ENCODE measurements at places on chromosomes 6 and 20.
A peak's percentile ranks its signal among the peaks of the same experiment; 100 is the strongest.

DNA sequence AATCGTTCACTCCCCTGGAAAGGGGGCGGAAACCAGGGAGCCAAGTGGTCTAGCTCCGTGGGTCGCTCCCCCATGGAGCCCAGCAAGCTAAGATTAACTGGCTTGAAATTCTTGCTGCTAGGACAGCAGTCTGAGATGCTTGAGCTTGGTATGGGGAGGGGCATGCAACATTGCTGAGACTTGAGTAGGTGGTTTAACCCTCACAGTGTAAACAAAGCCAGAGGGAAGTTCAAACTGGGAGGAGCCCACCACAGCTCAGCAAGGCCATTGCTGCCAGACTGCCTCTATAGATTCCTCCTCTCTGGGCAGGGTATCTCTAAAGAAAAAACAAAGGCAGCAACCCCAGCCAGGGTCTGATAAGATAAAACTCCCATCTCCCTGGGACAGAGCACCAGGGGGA, 43.2 kb downstream of the COL21A1 start:
- no peak for DNase-seq

GRCh38 chr20:13567663-13568062, 71.1 kb downstream of the TASP1 start:
- DNase-seq, result no peak

- DNase-seq, result no peak
These were observed 45.6 kb downstream of the ARID1B start for GRCh38 chr6:156822747-156823206.

DNA sequence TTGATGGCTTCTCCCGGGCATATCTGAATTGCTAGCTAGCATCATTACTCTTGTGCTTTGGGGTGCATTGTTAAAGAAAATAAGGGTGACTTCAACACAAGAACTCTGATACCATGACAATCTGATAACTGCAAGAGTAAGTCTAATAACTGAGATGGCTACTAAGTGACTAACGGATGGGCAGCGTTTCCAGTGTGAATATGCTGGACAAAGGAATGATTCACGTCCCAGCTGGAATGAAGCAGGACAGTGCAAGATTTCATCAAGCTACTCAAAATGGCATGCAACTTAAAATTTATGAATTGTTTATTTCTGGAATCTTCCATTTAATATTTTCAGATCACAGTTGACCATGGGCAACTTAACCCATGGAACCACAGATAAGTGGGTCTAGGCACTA, 31.7 kb downstream of the MOXD1 start:
- DNase-seq, result no peak

DNA sequence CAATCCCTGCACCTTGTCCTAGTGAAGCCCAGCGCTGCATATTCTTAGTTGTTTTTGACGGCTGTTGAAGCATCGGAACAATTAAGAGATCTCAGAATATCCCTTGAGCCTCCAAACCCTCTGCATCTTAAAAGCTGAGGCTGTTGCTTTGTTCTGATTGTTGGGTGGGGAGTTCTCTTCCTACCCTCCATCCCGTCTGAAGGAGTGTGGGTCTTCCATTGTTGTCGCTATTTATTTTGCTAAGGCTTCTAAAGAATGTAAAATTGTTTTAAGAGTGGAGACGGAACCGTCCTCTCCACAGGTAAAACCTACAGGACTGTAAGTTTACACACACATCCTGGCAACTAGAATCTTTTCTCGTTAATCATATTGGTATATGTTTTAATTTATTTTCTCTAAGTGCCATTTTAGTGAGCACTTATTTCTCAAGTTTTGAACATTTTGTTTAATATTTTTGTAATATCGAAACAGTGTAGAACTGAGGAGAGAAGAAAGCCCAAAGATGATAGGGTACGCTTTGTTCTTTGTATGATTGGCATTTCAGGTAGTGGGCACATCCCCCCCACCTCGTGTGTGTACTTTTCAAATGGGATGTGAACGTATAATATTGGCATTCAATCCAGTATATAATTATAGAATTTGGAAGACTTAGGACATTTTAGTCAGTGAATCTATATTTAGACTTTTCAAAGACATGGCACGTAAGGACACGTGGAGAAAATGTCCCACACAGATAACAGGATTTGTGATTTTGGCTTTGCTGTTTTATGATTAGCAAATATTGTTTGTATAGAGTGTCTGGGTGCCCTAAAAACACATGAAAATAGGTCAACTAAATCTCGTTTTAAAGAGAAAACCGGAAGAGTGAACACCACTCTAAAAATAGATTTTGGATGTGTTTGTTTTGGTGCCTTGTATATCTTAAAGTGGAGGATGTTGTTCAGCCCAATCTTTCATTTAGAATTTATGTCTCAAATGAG, 1.3 kb downstream of the RNF146 start:
- DNase-seq, result no peak

DNA sequence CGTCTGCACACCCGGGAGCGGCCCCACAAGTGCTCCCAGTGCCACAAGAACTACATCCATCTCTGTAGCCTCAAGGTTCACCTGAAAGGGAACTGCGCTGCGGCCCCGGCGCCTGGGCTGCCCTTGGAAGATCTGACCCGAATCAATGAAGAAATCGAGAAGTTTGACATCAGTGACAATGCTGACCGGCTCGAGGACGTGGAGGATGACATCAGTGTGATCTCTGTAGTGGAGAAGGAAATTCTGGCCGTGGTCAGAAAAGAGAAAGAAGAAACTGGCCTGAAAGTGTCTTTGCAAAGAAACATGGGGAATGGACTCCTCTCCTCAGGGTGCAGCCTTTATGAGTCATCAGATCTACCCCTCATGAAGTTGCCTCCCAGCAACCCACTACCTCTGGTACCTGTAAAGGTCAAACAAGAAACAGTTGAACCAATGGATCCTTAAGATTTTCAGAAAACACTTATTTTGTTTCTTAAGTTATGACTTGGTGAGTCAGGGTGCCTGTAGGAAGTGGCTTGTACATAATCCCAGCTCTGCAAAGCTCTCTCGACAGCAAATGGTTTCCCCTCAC, 21.0 kb downstream of the PRDM1 start:
- no peak for DNase-seq

- no peak for DNase-seq
These were observed 229.3 kb upstream of the TENT5A start for GRCh38 chr6:81981812-81982211.

GRCh38 chr6:41673704-41674000, 35.4 kb downstream of the MDFI start:
- DNase-seq, result peak; percentile 31

DNA sequence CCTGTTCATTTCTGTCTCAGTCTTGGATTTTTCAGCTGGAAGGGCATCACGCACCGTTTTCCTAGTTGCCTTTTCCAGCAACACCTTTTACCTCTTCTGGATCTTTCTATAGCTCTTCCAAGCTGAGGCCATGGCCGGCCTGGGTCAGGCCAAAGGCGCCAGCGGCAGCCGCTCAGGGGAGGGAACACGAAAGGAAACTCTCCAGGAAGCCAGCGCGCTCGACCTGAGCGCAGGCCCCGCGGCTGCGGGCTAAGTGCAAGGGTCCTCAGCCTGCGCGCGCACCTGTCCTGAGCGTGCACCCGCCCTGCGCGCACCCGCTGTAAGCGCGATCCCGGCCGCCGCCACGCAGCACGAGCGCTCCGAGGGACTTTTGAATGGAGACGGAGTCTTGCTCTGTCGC, 43.8 kb upstream of the TMEM181 start:
- DNase-seq, result no peak

DNA sequence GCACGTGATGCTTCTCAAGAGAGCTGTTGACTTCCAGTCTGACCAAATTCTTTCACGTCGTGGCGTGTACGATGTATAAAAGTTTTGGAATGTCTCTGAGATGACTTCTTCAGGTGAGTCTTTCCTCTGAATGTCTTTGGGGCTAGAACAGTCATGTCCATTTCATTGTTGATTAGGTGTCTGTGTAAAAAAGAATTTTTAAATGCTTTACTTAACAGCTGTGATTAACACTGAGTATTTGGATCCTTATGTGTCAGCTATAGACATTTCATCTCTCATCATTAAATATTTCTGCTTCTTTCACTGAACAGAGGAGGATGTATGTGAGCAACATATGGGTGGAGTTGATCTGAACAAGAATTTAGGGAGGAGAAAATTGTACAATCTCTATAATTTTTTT, 29.3 kb upstream of the KIF13A start:
- no peak for DNase-seq

DNA sequence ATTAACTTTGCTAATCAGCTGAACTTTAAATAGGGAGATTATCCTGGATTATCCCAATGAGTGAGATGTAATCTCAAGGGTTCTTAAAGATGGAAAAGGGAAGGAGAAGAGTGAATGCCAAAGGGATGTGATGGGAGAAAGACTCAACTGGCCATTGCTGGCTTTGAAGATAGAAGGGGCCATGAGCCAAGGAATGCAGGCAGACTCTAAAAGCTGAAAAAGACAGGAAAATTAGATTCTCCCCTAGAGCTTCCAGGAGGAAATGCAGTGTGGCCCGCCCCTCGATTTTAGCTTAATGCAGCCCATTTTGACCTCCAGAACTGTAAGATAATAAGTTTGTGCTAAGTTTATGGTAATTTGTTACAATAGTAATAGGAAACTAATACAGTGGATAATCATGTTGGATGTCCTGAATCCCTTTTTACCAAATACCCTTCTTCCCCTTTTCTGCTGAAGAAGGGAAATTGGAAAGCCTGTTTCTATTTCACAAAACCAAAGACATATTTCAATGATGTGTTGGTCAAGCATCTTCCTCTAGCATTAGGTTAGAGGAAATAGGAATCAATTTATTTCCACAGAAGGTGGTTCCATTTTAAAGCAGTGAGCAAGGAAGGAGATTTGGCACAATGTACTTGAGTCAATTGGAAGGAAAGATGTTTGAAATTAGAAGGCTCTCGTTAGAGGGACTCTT, 3.3 kb upstream of the HDDC2 start:
- no peak for DNase-seq

DNA sequence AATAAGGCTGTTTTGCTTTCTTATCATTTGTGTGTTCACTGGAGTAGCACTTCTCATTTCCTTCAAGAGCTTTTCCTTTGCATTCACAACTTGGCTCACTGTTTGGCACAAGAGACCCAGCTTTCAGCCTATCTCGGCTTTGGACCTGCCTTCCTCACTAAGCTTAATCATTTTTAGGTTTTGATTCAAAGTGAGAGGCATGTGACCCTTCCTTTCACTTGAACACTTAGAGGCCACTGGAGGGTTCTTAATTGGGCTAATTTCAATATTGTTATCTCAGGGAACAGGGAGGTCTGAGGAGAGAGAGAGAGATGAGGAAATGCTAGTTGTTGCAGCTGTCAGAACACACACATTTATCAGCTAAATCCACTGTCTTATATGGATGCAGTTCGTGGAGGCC, 82.9 kb upstream of the SCAF8 start:
- no peak for DNase-seq

DNA sequence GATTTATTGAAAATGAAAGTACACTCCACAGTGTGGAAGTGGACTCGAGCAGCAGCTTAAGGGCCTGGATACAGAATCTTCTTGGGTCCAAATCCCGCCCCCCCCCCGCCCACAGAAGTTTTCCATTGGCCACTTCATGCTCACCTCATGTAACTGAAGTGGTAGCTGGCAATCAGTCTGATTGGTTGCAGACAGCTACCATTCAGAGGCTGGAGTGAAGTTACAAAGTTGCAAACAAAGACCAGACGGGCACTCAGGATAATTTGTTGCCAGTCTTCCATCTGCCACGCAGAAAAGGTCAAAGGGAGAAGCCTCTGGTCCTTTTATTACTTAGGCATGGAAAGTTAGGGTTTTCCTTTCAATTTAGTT, 25.8 kb upstream of the FABP7 start:
- DNase-seq, result no peak

DNA sequence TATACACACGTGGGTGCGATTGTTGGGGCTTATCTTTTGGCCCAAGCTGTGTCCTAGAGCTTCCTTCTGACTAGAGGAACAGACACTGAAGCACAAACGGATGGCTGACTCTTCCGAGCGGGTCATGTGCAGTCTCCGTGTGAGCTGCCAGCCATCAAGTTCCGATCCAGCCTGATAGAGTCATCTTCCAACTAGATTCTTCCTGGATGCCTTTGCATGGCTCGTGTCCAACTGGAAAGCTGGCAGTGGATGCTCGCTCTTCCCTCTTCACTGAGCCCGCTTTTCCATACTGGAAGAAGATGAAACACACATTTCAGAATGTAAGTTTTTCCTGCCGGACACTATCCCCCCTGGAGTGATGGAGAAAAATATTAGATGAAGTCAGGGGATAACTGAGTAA, 148.1 kb downstream of the SCML4 start:
- DNase-seq, result no peak

DNA sequence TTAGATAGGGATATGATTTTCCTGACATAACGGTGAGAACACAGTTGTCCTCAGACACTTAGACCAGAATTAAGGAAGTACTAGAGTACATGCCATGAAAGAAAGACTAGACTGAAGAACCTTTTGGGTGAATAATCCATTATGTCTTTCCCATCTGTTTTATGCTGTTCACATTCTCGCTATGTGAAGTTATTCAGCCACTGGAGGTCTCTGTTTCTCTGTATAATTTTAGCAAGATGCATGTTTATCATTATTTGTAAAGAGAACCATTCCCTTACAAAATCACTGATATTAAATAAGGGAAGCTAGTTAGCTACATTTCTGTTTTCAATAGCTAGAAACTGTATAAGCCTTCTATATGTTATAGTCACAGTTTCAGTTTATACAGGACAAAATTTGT, 391.9 kb downstream of the CD109 start:
- no peak for DNase-seq

GRCh38 chr6:146859795-146860495, 261.2 kb downstream of the ADGB start:
- DNase-seq, result no peak

- no peak for DNase-seq
These were observed 353.1 kb downstream of the MAFB start for GRCh38 chr20:40335901-40336351.

DNA sequence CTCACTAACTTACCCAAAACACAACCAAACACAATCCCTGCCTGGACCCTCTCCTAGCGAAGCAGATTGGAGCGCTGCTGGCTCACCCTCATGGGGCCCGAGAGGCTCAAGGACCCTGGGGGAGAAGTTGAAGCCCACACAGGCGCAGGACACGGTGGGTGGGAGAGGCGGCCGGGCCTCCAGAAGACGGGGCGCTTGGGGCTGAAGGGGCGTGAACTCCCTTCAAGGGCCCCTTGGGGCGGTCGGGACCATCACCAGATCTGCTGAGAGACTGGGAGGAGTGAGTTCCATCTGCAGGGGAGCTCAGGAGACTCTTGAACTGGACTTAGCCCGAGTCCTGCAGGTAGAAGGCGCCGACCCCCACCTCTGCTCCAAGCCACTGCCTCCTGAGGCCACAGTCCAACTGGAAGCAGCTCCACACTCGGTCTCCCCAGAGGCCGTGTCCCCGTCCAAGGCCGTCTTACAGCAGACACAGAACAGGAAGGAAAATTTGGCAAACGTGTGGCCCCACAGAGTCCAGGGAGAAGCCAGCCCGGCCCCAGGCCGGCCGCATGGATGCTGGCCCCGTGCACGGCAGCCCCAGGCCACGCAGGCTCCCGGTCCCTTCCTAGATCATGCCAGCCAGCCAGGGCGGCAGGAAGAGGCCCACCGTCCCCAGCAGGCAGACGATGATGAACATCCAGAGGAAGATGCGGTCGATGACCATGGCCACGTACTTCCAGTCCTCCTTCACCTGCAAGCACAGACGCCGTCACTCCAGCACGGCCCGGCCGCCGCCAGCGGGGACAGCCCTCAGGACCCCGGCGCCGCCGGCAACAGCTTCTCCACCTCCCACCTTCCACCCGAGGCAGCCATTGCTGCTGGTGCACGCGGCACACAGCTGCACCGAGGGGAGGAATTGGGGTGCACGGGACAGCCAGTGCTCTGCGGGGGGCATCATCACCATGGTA, 14.7 kb downstream of the CHRNA4 start:
- no peak for DNase-seq

All from NCI-H1694 treated with DMSO at 0.1 percent for 48 hours (cell line).